Suppressor macrophage (primary cell): ENCODE measurements at places on chromosomes 3 and 15.

- no peak for DNase-seq
Measured at GRCh38 chr3:129890891-129891290, 2.6 kb downstream of the TMCC1 start.

DNA sequence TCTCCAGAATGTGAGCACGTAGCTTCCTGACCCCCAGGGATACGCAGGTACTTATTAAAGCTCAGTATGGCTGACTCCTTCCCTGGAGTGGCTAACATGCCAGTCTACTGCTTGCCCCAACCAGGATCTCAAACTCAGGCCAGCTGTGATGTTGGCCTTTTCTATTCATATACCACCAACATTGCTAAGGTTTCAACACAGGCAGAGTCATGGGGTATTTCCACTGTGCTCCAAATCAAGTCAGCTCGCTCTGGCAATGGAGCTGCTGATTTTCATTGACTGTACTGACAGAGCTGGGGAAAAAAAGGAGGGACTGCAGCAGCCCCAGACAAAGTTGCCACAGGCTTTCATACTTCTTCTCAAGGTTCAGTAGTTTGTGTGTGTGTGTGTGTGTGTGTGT lies 87.0 kb downstream of the CFAP20DC start:
- DNase-seq: no peak

- DNase-seq: no peak
Measured at GRCh38 chr3:177642042-177642803, 444.9 kb upstream of the TBL1XR1 start.

- peak; percentile 59 for DNase-seq
Measured at GRCh38 chr3:59866076-59866475, 816.3 kb upstream of the CFAP20DC start.

GRCh38 chr15:68284616-68285258 lies 7.2 kb downstream of the FEM1B start:
- no peak for DNase-seq

- no peak for DNase-seq
Measured at GRCh38 chr3:111786922-111787321, 72.1 kb upstream of the PHLDB2 start.

DNA sequence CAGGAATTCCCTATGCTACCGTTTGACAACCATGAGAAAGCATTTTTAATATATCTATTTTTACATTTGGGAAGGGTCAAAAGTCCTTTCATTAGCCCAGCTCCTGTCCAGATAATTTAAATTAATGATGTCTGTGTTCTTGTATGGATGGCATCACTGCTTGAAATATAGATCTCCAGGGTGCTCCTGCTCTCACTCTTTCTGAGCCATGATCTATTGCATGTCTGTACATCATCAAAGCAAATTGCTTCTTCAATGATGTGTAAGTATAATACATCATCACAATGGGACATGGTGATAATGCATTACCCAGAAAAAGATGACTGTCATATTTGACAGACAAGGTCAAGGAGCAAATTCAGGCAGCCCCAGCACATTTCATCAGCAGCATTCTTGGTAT lies 223.6 kb upstream of the CNTN6 start:
- no peak for DNase-seq

- DNase-seq: no peak
Measured at GRCh38 chr15:45091576-45091975, 22.4 kb downstream of the DUOX2 start.

DNA sequence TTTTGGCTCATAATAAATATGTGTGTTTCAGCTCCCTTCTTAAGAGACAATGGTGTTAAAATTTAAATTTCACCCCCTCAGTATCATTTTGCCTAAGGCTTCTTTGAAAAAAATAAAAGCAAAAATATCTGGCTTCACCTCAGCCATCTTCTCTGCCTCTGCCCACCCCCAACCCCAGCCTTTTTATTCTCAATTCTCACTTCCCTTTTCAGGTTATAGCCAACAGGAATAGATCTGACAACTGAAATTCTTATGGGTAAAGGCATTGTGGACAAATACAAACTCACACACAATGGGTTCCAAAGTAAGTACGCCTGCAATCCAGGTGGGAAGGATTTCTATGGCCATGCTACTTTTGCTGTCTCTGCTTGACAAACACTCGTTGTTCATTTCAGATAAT lies 399.0 kb upstream of the ARRDC4 start:
- DNase-seq: no peak

DNA sequence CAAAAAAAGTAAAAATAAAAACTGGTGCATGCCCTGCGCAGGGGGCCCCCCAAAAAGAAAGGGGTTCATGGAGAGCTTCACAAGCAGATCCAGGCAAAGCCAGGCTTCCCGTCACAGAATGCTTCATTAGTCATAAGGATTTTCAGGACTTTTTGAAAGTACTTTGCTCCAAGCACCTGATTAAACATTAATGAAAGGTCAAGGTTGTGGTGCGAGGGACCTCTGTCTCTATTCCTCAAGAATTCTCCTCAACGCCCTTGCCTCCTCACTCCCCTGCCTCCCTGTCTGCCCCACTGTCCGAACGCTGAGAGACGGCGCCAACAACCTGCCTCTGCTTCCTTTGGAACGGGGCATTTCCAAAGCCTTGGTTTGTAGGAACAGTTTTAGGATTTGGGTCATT lies 240.1 kb upstream of the IGF1R start:
- no peak for DNase-seq

DNA sequence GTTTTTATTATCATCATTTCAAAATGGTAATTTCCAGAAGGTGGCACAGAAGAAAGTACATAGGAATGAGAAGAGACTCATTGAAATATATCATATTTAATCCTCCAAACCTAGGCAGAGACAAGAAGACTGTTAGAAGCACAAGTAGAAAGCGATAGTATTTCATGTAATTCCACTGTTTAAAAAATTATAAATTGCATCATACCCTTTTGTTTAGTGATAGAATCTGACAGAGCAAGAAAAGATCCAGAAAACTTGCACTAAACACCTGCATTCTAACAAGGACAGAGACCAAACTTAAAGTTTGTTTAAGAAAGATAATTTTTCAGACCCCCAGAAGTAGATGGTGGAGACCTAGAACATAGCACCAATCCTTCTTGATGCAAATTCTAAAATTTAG lies 56.9 kb upstream of the CD96 start:
- no peak for DNase-seq

DNA sequence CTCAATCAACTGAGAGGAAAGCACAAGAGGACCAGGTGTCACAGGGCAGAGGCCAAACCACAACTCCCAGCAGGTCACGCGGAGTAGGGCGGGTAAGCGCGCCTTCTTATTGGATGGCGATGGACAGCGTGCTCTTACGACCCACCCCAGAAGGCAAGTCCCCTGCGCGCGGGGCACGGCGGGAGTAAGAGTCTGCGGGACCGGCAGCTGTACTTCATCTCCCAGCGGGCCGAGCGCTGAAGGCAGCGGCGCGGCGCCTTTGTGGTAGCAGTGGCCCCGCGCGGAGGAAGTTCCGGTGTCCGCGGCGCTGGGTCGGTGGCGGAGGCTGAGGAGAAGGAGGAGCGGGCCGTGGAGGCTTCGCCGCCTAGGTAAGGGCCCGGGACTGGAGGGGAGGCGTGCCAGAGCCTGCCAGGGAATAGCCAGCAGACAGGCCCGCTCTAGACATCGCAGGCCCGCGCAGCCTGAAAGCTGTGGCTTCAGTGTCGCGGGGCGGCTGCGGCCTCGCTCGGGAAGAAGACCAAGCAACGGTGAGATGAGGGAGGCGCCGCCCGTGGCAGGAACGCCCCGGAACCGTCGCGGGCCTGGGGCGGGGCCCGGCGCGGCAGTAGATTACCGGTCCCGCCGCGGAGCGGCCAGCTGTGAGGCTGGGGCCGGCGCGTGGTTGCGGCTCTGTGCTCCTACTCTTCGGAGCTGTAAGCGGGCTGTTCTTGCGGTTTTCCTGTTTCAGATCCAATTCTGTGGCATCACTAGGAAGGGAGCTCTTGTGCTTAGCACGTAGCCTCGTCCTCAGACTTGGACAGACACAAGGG lies at the start of gene RBM6:
Gene RBM6 (plus strand): TSS at position 293 of the 809 bp plus-strand sequence. CDS start 22,492 bp downstream, outside the sequence.
- peak; percentile 97 for DNase-seq
